ENCODE measurements at places on chromosomes 1 and 21. TPM values are rescaled to one million over a fixed set of nuclear protein-coding genes. Genes with fewer than 3 reads are reported as not detected.

DNA sequence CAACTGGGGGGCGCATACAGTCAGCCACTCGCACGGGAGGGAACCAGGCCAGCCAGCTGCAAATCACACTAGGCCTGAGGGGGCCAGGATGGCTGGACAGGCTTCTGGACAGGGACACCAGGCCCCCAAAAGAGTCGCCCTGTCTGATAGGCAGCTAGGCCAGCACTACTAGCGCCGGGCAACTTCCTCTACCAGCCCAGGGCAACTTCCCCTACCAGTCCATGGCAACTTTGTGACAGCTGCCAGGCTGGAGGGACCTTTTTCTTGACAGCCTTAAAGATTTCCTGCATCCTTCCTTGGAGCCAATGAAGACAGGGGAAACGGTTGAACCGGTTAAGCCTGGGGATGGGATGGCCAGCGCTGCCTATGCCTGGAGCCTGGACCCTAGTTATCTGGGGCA is 5.1 kb downstream of the IFFO2 start:
- peaks cover 6% of the 10 kb centered on the region for H3K36me3 ChIP-seq
- no peaks in the 10 kb centered on the region for H3K27me3 ChIP-seq
- peak overlapping the region; percentile 89 for H3K27ac ChIP-seq
- no peak overlapping the region for H3K4me3 ChIP-seq
- peaks cover 63% of the 10 kb centered on the region for H3K4me1 ChIP-seq
- peak; percentile 30 for DNase-seq

Gene PPCS
- total RNA-seq = 64.4 TPM

- no peaks in the 10 kb centered on the region for H3K27me3 ChIP-seq
- H3K27ac ChIP-seq = peak overlapping the region; percentile 87
- no peak for DNase-seq
- peak overlapping the region; percentile 95 for H3K4me3 ChIP-seq
- peaks cover 32% of the 10 kb centered on the region for H3K4me1 ChIP-seq
Observed at GRCh38 chr1:206472024-206472423, 1.7 kb downstream of the IKBKE start.

GRCh38 chr1:245690156-245690690 is 535.4 kb downstream of the KIF26B start:
- H3K36me3 ChIP-seq = no peaks in the 10 kb centered on the region
- H3K4me3 ChIP-seq = no peak overlapping the region
- no peak overlapping the region for H3K27ac ChIP-seq
- H3K27me3 ChIP-seq = no peaks in the 10 kb centered on the region
- H3K4me1 ChIP-seq = no peaks in the 10 kb centered on the region
- no peak for DNase-seq

Gene AQP10
- total RNA-seq = not detected

GRCh38 chr1:2358651-2359640 is 32.4 kb downstream of the MORN1 start:
- no peaks in the 10 kb centered on the region for H3K36me3 ChIP-seq
- peak; percentile 89 for DNase-seq
- H3K27me3 ChIP-seq = no peaks in the 10 kb centered on the region
- no peak overlapping the region for H3K27ac ChIP-seq
- H3K4me1 ChIP-seq = no peaks in the 10 kb centered on the region

Gene SLC41A1
- total RNA-seq = 29.3 TPM

- H3K4me3 ChIP-seq = no peak overlapping the region
- H3K36me3 ChIP-seq = no peaks in the 10 kb centered on the region
- peaks cover 8% of the 10 kb centered on the region for H3K4me1 ChIP-seq
- no peak overlapping the region for H3K27ac ChIP-seq
Observed at GRCh38 chr1:70360321-70360720, 5.8 kb upstream of the ANKRD13C start.

Gene FCN3
- total RNA-seq = not detected

DNA sequence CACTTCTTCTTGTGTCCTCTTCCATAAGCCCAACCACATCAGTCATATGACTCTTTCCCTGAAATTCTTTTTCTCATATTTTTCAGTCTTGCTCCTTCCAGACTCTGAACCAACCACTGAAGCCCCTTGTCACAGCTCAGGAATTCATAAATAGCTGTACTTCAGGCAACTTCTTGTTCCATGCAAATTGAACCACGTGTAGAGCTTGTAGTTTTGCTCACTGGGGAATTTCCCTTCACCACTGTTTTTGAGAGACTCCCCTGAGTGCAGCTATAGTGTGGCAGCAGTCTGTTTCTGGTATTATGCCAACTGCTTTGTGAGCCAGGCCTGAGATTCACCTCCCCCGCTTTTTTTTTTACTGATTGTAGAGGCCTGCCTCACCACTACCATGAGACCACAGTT is 150.3 kb upstream of the SPAG17 start:
- H3K4me1 ChIP-seq = peaks cover 38% of the 10 kb centered on the region
- no peak overlapping the region for H3K4me3 ChIP-seq
- H3K27ac ChIP-seq = no peak overlapping the region
- H3K27me3 ChIP-seq = no peaks in the 10 kb centered on the region
- no peaks in the 10 kb centered on the region for H3K36me3 ChIP-seq
- DNase-seq = no peak

DNA sequence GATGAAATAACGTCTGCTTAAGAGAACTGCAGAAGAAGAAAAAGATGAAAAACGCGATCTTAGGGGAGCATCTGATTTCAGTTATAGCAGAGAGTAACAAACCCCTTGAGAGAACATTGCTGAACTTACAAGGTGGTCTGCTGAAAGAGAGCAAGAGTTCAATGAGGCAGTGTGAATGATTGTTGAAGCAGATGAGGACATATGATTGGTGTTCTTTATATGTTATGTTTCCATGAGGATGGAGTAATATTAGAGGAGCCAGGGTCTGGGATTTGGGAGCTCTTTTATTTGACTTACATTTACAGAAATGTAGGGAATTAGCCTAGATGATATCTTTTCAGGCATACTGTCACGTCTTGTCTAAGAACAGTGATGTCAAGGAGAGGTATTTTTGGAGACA is 1302.0 kb downstream of the KCNT2 start:
- H3K4me3 ChIP-seq = no peak overlapping the region
- no peaks in the 10 kb centered on the region for H3K36me3 ChIP-seq
- H3K27ac ChIP-seq = no peak overlapping the region
- H3K4me1 ChIP-seq = no peaks in the 10 kb centered on the region

Gene HSF2BP
- 1.8 TPM for total RNA-seq

DNA sequence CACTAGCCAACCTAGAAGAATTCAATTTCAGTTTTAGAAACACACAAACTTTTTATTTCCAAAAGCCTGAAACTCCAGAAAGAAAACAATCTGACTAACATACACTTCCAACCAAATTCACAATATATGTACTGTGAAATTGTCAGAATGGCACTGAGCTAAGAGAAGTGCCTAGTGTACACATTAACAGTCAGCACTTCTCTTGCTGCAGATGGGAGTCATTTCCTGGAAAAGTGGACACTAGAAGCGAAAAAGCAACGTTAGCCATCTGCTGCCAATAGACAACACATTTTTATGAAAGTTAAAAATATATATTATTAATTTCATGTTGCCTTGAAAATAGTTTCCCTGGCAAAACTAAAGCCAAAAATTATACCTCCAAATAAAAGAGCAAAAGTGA is 66.1 kb downstream of the EPS15 start:
- H3K4me3 ChIP-seq = no peak overlapping the region
- H3K27ac ChIP-seq = no peak overlapping the region
- no peaks in the 10 kb centered on the region for H3K4me1 ChIP-seq
- H3K27me3 ChIP-seq = no peaks in the 10 kb centered on the region

GRCh38 chr1:201656311-201657032 is 117.5 kb downstream of the NAV1 start:
- DNase-seq = peak; percentile 83
- H3K27me3 ChIP-seq = no peaks in the 10 kb centered on the region
- H3K4me1 ChIP-seq = peaks cover 53% of the 10 kb centered on the region
- no peak overlapping the region for H3K27ac ChIP-seq

Gene PRDM2
- total RNA-seq = 12.7 TPM

Gene AUNIP
- 0.88 TPM for total RNA-seq

DNA sequence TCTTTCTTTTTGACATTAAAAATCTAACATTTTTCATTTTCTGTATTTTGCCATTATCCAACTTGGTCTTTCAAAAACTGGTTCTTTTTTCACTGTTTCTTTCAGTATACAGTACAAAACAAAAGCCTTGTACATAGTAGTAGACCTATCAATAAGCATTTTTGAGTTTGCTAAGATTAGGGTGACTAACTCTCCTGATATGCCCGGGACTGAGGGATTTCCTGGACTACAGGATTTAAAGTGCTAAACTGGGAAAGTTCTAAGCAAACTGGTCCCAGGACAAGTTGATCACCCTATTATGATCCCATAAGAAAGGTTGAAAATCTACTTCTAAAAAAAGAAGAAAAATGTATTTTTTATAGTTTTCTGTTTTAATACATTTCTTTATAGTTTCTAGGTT is 120.9 kb downstream of the USP25 start:
- H3K36me3 ChIP-seq = no peaks in the 10 kb centered on the region
- H3K4me1 ChIP-seq = peaks cover 11% of the 10 kb centered on the region
- H3K4me3 ChIP-seq = no peak overlapping the region
- no peaks in the 10 kb centered on the region for H3K27me3 ChIP-seq

Gene CCDC30
- total RNA-seq = 4.7 TPM

GRCh38 chr1:14112613-14113012 is 412.6 kb downstream of the PRDM2 start:
- H3K27me3 ChIP-seq = no peaks in the 10 kb centered on the region
- DNase-seq = no peak
- H3K27ac ChIP-seq = no peak overlapping the region
- H3K36me3 ChIP-seq = no peaks in the 10 kb centered on the region

DNA sequence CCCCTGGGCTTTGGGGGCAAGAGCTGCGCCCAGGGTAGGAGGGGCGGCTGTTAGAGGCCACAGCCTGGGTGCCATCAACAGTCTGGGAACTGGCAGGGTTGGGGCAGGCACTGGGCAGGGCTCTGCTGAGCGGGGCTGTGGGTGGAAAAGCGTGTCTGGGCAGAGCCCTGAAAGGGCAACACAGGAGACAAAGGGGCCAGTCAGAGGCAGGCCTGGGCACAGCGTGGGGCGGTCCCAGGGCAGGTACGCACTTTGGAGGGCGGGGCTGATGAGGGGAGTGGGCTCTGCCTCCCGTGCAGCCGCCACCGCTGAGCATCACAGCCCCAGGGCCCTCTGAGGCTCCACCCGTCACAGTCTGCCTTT is 13.9 kb downstream of the CELSR2 start:
- H3K27ac ChIP-seq = no peak overlapping the region
- peak; percentile 85 for DNase-seq
- H3K27me3 ChIP-seq = no peaks in the 10 kb centered on the region
- no peaks in the 10 kb centered on the region for H3K36me3 ChIP-seq
- H3K4me3 ChIP-seq = no peak overlapping the region

DNA sequence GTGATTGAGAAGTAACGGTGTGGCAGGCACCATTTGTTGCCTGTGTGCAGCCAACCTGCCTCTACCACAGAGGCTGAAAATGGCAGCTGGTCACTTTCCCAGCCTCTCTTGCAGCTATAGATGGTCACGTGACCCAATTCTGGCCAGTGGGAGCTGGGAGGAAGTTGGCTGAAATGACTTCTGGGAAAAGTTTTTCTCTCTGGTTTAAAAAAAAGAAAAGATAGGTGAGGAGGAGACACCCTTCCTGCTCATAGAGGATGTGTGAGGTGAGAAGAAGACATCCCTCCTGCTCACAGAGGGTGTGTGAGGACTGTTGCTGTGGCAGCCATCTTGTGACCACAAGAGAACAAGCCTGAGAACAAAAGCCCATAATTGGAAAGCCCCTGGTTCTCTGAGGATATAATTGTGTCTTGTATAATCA is 122.8 kb downstream of the SYF2 start:
- no peak overlapping the region for H3K4me3 ChIP-seq
- H3K4me1 ChIP-seq = peaks cover 8% of the 10 kb centered on the region
- no peak overlapping the region for H3K27ac ChIP-seq
- H3K27me3 ChIP-seq = peaks cover 6% of the 10 kb centered on the region
- no peak for DNase-seq
- H3K36me3 ChIP-seq = no peaks in the 10 kb centered on the region

GRCh38 chr1:47569681-47570470 is 132.0 kb downstream of the FOXD2 start:
- H3K36me3 ChIP-seq = no peaks in the 10 kb centered on the region
- H3K4me1 ChIP-seq = peaks cover 13% of the 10 kb centered on the region
- DNase-seq = peak; percentile 98
- H3K4me3 ChIP-seq = no peak overlapping the region

DNA sequence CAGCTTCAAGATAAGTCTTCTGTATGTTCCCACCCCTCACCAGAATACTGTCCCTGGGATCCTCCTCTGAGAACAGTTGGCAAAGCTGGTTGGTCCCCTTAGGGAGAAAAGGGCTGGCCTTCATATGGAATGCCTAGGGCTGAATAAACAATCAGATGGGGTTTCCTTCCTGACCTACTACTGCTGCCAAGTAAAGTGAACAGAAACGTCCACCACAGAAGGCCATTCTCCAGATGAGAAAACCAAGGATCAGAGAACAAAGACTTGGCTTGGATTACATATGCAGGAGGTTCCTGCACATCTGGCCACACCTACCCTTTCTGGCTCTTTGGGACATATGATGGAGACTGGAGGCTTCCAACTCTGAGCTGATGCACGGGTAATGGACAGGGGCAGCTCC is 194.5 kb downstream of the HIVEP3 start:
- no peak overlapping the region for H3K27ac ChIP-seq
- no peaks in the 10 kb centered on the region for H3K27me3 ChIP-seq
- no peak for DNase-seq
- H3K4me3 ChIP-seq = no peak overlapping the region
- H3K36me3 ChIP-seq = no peaks in the 10 kb centered on the region

DNA sequence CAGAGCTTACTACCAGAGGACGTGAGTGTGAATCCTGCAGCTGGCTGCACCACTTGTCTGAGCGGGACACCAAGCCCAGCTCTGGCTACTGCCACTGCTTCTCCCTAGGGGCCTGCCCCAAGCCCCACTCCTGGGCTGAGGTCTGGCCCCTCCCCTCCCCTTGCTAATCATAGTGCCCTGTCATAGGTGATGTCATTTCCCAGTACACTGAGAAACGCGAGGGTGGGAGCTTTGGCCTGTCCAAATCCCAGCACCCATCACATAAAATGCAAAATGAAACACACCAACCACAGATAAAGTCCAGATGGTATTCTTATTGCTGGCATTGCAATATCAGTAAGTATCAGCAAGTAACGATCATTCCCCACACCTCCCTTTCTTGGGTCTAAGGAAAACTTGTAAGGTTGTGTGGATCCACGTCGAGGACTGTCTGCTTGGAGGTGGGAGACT is 77.7 kb downstream of the TOMM20 start:
- DNase-seq = peak; percentile 58
- H3K36me3 ChIP-seq = no peaks in the 10 kb centered on the region
- H3K27ac ChIP-seq = peak overlapping the region; percentile 88
- no peak overlapping the region for H3K4me3 ChIP-seq
- H3K4me1 ChIP-seq = peaks cover 35% of the 10 kb centered on the region
- H3K27me3 ChIP-seq = no peaks in the 10 kb centered on the region

Gene REN
- not detected for total RNA-seq

Gene DISP1
- 4.3 TPM for total RNA-seq

Gene RCOR3
- 51.3 TPM for total RNA-seq

GRCh38 chr1:192903142-192903541 is 94.3 kb downstream of the RGS2 start:
- DNase-seq = no peak
- H3K27me3 ChIP-seq = no peaks in the 10 kb centered on the region
- H3K27ac ChIP-seq = no peak overlapping the region

Gene DMRTA2
- under 0.01 TPM for total RNA-seq

- no peaks in the 10 kb centered on the region for H3K36me3 ChIP-seq
- H3K4me3 ChIP-seq = peak within 1 kb of the TSS; percentile 96
- no peaks in the 10 kb centered on the region for H3K27me3 ChIP-seq
- no peak within 1 kb of the TSS for H3K27ac ChIP-seq
- DNase-seq = peak; percentile 54
Observed at GRCh38 chr1:26171084-26172072, at the start of gene ZNF593OS. TSS of gene ZNF593OS (minus strand) at chr1:26171832. CDS start at chr1:26171661, 171 bp downstream.

GRCh38 chr1:92749024-92749634 is 35.8 kb downstream of the EVI5 start:
- no peak overlapping the region for H3K4me3 ChIP-seq
- no peak overlapping the region for H3K27ac ChIP-seq
- peak; percentile 77 for DNase-seq

All from osteoblast (primary cell).